ENCODE measurements at places on chromosomes 3 and 15. TPM values are rescaled to one million over a fixed set of nuclear protein-coding genes. Genes with fewer than 3 reads are reported as not detected.
A peak's percentile ranks its signal among the peaks of the same experiment; 100 is the strongest.

- H3K27ac ChIP-seq, result no peak overlapping the region
- H3K36me3 ChIP-seq, result no peaks in the 10 kb centered on the region
- H3K27me3 ChIP-seq, result peaks cover 3% of the 10 kb centered on the region
- DNase-seq, result no peak
- H3K4me1 ChIP-seq, result peaks cover 35% of the 10 kb centered on the region
Observed at GRCh38 chr3:14876921-14877333, 58.2 kb downstream of the FGD5 start.

- no peaks in the 10 kb centered on the region for H3K27me3 ChIP-seq
- H3K4me1 ChIP-seq, result no peaks in the 10 kb centered on the region
- H3K4me3 ChIP-seq, result no peak overlapping the region
- H3K27ac ChIP-seq, result no peak overlapping the region
- no peaks in the 10 kb centered on the region for H3K36me3 ChIP-seq
Observed at GRCh38 chr15:36232491-36232890, 346.9 kb upstream of the CDIN1 start.

DNA sequence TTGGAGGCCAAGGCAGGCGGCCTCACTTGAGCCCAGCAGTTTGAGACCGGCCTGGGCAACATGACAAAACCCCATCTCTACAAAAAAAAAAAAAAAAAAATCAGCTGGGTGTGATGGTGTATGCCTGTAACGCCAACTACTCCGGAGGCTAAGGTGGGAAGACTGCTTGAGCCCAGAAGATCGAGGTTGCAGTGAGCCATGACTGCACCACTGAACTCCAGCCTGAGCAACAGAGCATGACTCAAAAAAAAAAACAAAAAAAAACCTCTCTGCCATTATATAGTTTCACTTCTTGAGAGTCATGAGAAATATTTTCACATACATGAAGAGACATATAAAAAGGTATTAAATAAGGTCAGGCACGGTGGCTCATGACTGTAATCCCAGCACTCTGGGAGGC is 45.9 kb upstream of the CP start:
- peaks cover 13% of the 10 kb centered on the region for H3K27me3 ChIP-seq
- H3K4me3 ChIP-seq, result no peak overlapping the region
- H3K27ac ChIP-seq, result no peak overlapping the region
- H3K36me3 ChIP-seq, result no peaks in the 10 kb centered on the region
- DNase-seq, result no peak
- no peaks in the 10 kb centered on the region for H3K4me1 ChIP-seq

DNA sequence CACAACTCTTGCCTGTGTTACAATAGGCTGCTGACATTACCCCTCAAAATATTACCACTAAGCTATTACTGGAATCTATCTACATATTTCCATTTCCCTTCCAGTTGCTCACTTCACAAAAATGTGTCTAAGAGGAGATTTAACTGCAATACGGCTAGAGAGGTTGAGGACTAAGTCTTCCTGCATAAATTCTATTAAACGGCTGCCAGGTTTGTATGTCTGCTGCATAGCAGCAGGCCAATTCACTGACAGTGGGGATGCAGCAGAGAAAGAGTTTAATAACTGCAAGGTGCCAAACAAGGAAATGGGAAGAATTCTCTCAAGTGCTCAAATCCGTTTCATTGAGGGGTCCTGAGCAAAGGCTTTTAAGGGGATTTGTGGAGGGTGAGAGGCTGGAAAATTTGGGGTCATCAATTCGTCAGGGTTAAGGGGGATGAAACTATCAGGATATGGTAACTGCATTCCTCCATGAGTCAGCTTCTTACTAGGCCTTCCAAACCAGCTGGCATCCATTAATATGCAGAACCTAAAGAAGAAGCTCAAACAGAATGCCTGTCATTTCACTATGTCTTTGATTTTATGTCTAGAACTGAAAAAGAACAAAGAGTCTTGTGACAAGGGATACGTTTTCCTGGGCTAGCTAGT is 675.6 kb downstream of the TBL1XR1 start:
- no peak for DNase-seq
- H3K4me3 ChIP-seq, result no peak overlapping the region
- H3K36me3 ChIP-seq, result no peaks in the 10 kb centered on the region
- no peaks in the 10 kb centered on the region for H3K4me1 ChIP-seq

DNA sequence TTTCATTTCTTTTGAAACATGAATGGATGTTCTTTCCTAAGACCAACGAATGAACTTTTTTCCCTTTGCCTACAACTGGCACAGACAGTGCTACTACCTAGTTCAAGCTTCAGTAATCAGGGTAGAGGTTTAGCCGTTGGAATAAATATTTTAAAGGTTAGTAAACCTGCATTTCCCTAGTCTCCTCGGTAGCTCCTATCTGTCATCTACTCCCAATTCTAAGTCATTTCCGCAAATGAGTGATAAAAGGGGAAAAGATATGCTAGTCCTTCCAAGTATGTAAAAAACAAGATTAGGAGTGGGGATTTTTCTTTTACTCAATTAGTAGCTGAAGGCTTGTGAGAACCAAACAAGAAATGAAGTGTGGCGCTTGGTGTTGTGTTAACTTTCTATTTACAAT is 15.2 kb downstream of the SLTM start:
- H3K4me3 ChIP-seq, result no peak overlapping the region
- H3K27ac ChIP-seq, result no peak overlapping the region
- H3K27me3 ChIP-seq, result no peaks in the 10 kb centered on the region
- peaks cover 21% of the 10 kb centered on the region for H3K4me1 ChIP-seq

GRCh38 chr3:139672884-139673283 is 4.9 kb downstream of the NMNAT3 start:
- peaks cover 6% of the 10 kb centered on the region for H3K4me1 ChIP-seq
- H3K27ac ChIP-seq, result no peak overlapping the region
- H3K36me3 ChIP-seq, result no peaks in the 10 kb centered on the region
- DNase-seq, result no peak
- H3K4me3 ChIP-seq, result no peak overlapping the region

- peaks cover 46% of the 10 kb centered on the region for H3K4me1 ChIP-seq
- H3K27me3 ChIP-seq, result peaks cover 27% of the 10 kb centered on the region
- H3K36me3 ChIP-seq, result no peaks in the 10 kb centered on the region
Observed at GRCh38 chr15:52289629-52290081, 5.9 kb downstream of the MYO5C start.

- no peak for DNase-seq
- H3K27ac ChIP-seq, result no peak overlapping the region
- H3K27me3 ChIP-seq, result no peaks in the 10 kb centered on the region
- peaks cover 5% of the 10 kb centered on the region for H3K4me1 ChIP-seq
- peaks cover 38% of the 10 kb centered on the region for H3K36me3 ChIP-seq
Observed at GRCh38 chr15:99674279-99674678, 59.0 kb downstream of the LYSMD4 start.

GRCh38 chr3:40407611-40408010 is 20.6 kb downstream of the ENTPD3 start:
- H3K36me3 ChIP-seq, result no peaks in the 10 kb centered on the region
- peaks cover 3% of the 10 kb centered on the region for H3K27me3 ChIP-seq

DNA sequence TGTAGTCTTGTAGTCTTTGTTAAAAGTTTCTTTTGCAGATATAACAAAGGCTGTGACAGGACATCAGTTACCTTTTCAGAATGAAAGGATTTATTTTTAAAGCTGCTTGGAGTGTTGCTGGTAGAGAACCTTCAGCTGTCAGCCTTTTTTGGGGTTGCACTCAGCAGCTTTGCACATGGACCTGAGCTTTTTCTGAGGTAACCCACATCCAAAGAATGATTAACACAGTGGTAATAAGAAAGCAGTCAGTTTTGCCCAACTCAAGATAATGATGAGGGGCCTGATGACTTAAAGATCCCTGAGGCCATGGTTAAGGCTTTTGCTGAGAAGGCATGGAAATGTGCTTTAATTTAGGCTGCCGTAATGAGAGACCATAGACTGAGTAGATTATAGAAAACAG is 1042.7 kb downstream of the PLOD2 start:
- no peak overlapping the region for H3K4me3 ChIP-seq
- no peaks in the 10 kb centered on the region for H3K4me1 ChIP-seq
- no peaks in the 10 kb centered on the region for H3K36me3 ChIP-seq
- H3K27ac ChIP-seq, result no peak overlapping the region
- no peak for DNase-seq

DNA sequence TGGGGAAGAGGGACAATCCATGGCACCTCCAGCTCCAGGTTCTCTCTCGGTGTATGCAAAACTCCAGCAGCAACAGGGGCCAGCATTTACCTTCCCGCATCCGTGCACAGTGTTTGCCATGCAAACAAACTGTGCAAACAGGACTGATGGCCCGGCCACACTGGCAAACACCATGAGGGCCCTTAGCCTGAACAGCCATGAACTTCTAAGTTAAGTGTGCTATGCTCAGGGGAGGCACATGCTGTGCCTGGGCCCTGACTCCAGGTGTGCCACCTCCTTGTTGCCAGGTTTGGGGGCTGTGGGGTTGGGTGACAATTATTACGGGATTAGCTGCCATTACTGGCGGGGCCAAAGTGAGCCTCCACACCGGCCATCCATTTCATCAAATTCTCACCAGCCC is 57.5 kb downstream of the CACNA2D2 start:
- no peak overlapping the region for H3K4me3 ChIP-seq
- DNase-seq, result no peak
- no peaks in the 10 kb centered on the region for H3K27me3 ChIP-seq
- no peaks in the 10 kb centered on the region for H3K36me3 ChIP-seq

GRCh38 chr3:150068440-150069153 is 97.9 kb upstream of the PFN2 start:
- no peak overlapping the region for H3K27ac ChIP-seq
- H3K27me3 ChIP-seq, result peaks cover 17% of the 10 kb centered on the region

GRCh38 chr3:194142156-194142910 is 6.4 kb downstream of the HES1 start:
- H3K27ac ChIP-seq, result peak overlapping the region; percentile 39
- H3K4me1 ChIP-seq, result peaks cover 32% of the 10 kb centered on the region
- peak overlapping the region; percentile 54 for H3K4me3 ChIP-seq

GRCh38 chr15:80418892-80419537 is 14.8 kb downstream of the ARNT2 start:
- DNase-seq, result peak; percentile 26
- H3K27me3 ChIP-seq, result peaks cover 15% of the 10 kb centered on the region
- no peak overlapping the region for H3K27ac ChIP-seq
- no peaks in the 10 kb centered on the region for H3K4me1 ChIP-seq
- no peaks in the 10 kb centered on the region for H3K36me3 ChIP-seq

DNA sequence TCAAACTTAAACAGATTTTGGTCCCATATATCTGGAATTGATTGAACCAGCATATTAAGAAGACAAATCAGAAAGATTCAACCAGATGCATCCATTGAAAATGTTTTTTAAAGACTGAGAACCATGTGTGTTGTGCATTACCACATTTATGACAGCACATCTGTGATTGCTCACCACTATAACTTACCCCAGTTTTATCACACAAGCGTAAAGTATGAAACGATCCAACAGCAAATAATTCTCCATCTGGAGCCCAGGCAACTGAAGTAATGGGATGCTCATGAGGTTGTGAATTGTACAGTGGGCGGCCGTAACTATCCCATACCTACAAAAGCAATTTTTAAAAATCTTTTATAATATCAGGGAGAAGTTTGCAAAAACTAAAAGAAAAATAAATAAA is 43.2 kb downstream of the IFT80 start:
- no peaks in the 10 kb centered on the region for H3K27me3 ChIP-seq
- no peak overlapping the region for H3K27ac ChIP-seq
- H3K4me1 ChIP-seq, result no peaks in the 10 kb centered on the region

DNA sequence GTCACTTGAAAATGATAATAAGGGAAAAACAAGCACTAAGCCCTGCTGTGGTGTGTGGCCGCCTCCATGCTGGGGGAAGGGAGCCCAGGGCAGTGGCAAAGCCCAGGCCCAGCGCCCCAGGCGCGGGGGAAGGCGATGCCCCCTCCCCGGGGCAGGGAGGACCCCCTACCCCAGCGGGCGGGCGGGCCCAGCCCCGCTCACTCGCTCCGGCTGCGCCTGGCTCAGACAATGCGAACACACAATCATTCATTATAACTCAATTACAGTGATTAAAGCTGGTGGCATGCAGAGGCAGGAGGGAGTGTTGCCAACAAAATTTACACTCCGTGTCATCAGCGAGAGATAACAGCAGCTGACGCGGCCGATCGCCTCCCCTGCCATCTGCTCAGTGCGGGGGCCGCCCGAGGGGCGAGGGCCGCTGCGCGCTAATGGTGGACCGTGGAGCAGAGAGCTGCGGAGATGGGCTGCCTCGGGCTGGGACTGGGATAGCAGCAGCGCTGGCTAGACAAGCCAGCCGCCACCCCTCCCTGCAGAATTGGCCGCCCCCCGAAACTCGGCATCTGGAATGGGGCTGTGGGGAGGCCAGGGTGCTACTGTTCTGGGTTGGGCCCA is 64.1 kb downstream of the TLE3 start:
- H3K4me3 ChIP-seq, result no peak overlapping the region
- no peaks in the 10 kb centered on the region for H3K4me1 ChIP-seq
- DNase-seq, result no peak
- H3K27me3 ChIP-seq, result peaks cover 8% of the 10 kb centered on the region
- H3K36me3 ChIP-seq, result no peaks in the 10 kb centered on the region

DNA sequence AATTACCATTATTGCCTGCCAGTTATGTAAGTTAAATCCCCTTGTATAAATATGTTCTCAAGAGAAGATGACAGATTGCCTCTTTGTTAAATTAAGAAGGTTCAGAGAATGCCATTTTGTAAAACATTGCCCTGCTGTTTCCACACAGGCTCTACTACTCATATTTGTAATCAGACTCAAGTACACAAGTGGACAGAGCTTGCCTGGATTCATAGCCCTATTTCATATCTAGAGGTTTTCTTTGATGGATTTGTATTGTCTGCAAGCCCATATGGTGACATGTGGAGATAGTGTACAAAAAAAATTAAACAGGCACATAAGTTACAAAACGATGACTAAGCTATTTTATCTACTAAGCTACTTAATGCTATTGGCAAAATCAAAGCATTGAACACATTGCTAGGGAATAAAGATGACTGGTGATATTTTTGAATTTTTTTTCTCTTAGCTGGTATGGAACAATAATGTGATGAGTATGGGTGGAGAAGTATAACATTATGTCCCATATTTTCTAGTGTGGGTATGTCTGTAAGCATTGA is 1286.6 kb upstream of the ALCAM start:
- no peaks in the 10 kb centered on the region for H3K27me3 ChIP-seq
- no peak overlapping the region for H3K4me3 ChIP-seq
- H3K4me1 ChIP-seq, result no peaks in the 10 kb centered on the region
- no peaks in the 10 kb centered on the region for H3K36me3 ChIP-seq
- no peak overlapping the region for H3K27ac ChIP-seq

Gene EFCC1
- 0.21 TPM for total RNA-seq

Gene XIRP1
- total RNA-seq, result not detected

Gene CCDC33
- not detected for total RNA-seq

Gene FANCD2OS
- total RNA-seq, result not detected

Gene SEMA3G
- total RNA-seq, result 0.21 TPM

Gene TEX55
- not detected for total RNA-seq

Gene SGO1
- total RNA-seq, result 43.7 TPM

Data from activated CD8-positive, alpha-beta T cell treated with anti-CD3 and anti-CD28 coated beads, Interleukin-2, amount 10 ng/mL, durations not matched to agents 7 days and 5 days (primary cell).